ENCODE measurements at places on chromosomes 11 and 22.

- no peak for DNase-seq
Observed at GRCh38 chr11:131038597-131038996, 122.3 kb upstream of the SNX19 start.

DNA sequence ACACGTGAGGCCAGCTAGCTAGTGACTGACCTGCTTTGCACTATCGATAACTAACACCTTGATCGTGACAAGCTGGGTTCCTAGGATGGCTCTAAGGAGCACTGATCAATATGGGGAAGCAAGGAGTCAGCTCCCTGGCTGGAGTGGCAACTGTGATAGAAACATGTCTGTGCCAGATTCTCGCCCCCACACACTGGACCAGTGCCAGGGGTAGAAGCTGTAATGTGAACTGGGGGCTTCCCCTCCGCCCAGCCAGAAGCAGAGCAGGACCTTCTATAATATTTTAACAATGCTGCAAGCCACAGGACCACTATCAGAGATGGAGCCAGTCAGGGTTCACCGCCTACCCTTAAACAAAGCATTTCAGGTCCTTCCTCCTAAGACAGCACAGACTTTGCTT, 96.5 kb downstream of the DSCAML1 start:
- no peak for DNase-seq

GRCh38 chr11:110015695-110016094, 77.5 kb upstream of the ZC3H12C start:
- DNase-seq = no peak

GRCh38 chr11:71223671-71224660, 28.4 kb downstream of the SHANK2 start:
- DNase-seq = no peak

All from kidney capillary endothelial cell (primary cell).